ENCODE measurements at places on chromosomes 12 and 14.

- no peak for DNase-seq
Observed at GRCh38 chr14:91898372-91898771, 31.0 kb upstream of the TC2N start.

DNA sequence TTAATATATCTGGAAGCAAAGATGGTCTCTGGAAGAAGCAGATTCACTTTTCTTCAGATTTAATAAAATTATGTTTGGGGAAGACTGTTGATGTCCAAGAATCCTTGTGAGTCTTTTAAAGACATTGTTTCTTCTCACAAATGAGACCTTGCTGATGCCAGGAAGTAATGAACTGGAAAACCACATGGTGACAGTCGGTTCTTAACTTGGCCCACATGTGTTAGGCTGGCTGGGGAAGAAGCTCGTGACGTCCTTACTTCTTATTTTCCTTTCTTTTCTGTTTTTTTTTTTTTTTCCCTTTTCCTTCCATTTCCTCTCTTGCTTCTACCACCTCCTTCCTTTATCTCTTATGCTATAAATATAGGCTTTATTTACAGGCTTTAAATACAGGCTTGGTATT, 950.2 kb downstream of the BCL11B start:
- DNase-seq, result no peak

GRCh38 chr12:112543751-112544150, 125.0 kb downstream of the PTPN11 start:
- no peak for DNase-seq

GRCh38 chr12:56864318-56864717, 69.9 kb downstream of the SDR9C7 start:
- DNase-seq, result no peak

DNA sequence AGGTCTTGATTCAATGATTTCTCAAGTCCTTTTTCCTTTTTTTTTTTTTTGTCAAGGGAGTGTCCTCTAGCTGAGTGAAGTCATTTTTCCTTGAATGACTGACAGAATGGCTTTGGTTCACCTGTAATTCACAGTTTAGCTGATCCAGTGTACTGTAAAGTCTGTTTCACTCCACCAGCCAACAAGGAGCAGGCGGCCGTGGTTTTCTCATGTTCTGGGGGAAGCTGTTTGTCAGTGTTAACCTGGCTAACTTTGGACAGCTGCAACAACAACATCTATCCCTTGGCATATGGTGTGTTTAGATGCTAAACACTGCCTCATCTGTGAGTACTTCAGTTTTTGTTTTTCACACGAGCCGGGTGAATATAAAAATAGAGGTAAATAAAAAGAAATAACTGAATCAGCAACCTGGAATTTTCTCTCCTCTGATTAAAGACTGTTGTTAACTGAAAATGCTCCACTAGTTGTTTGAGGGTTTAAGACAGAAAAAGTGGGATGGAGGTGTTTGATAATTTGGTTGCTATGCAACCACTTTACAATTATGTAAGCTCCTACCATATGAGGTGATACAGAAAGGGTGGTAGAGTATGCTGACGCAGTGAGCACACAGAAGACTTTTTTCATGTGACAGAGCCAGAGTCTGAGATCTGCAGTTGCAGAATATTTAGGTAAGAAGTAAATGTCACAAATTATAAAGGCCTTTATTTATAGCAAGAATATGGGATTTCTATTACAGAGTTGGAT, 50.3 kb upstream of the SLC2A13 start:
- no peak for DNase-seq

GRCh38 chr14:68423686-68424085, 369.2 kb downstream of the ZFP36L1 start:
- no peak for DNase-seq

- no peak for DNase-seq
Observed at GRCh38 chr12:131084341-131085011, 130.8 kb downstream of the ADGRD1 start.

GRCh38 chr12:98453070-98453469, 62.3 kb upstream of the TMPO start:
- no peak for DNase-seq

DNA sequence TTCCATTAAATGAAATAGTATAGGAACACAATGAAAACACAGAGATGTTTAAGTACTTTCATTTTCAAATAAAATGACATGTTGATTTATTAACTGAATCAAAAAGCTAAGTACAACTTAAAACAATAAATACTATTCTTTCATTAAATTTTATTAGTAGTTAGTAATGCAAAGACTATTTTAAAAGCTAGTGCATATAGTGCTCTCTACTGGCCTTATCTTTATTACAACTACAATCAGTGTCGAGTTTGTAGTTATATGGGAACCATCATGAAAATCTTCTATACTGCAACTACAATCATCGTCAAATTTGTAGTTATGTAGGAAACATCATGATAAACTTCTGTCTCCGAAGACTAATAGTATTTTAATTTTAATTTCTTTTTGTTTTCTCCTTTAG, 8.9 kb upstream of the LIN7A start:
- DNase-seq, result peak; percentile 10

DNA sequence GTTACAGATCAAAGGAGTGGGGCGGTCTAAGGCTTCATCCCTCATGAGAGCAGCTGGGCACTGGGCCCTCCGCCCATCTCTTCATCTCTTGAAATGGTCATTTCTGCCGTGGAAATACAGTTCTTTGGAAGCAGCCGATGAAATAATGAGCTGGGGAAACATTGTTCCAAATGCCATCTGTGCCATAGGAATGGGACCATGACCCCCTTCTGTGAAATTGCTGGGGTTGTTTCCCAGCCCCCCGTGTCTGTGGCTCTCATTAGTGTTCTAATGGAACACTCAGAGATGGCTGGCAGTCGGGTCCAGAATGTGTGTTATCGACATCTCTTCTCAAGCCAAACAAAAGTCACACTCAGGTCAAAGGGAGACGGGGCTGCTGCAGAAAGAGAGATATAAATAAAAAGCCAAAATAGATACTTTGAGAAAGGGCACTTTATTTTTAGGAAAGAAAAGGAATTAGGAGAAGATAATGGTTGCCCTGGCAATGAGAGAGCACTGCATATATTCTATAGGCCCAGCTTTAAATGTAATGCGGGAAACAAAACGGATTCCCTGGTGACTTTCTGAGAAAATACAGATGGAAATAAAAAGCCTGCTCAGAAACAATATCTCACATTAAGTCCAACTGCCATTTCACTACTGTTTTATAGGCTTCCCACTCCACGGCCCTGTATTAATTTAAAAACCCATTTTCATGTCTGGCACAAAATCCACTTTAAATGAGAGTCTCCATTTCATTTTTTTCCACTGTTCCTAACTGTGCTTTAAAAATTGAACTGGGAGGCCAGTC, 107.1 kb downstream of the TTC8 start:
- DNase-seq, result no peak

DNA sequence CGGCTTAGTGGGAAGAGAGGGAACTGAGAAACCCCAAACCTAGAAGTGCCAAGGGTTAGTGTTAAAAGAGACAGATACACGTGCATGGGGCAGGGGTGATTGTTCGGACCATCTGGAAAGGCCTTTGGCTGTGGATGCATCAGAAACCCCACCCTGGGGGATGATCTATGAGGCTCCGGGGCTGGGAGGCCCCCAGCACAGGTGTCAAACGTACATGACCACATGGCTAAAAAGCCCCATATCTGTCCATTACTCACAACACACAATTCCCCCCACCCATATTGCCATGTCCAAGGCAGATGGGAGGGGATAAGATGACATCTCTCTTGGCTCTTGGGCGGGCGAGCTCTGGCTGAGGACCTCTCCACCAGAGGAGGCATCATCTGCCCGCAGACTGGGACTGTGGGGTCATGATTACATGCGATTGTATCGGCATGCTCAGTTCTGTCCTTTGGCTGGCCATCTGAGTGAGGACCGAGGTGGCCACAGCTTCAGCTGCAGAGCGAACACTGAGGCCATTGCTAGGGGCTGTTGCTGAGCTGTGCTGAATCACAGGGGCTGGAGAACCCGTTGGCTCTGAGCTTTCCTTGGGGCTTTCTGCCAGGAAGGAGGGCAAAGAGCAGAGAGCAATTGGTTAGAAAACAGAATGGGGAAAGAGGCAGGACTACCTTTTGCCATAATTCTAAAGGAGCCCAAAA, 9.6 kb upstream of the NPFF start:
- no peak for DNase-seq

- DNase-seq, result peak; percentile 80
Observed at GRCh38 chr14:75989134-75989533, 3.6 kb downstream of the IFT43 start.

DNA sequence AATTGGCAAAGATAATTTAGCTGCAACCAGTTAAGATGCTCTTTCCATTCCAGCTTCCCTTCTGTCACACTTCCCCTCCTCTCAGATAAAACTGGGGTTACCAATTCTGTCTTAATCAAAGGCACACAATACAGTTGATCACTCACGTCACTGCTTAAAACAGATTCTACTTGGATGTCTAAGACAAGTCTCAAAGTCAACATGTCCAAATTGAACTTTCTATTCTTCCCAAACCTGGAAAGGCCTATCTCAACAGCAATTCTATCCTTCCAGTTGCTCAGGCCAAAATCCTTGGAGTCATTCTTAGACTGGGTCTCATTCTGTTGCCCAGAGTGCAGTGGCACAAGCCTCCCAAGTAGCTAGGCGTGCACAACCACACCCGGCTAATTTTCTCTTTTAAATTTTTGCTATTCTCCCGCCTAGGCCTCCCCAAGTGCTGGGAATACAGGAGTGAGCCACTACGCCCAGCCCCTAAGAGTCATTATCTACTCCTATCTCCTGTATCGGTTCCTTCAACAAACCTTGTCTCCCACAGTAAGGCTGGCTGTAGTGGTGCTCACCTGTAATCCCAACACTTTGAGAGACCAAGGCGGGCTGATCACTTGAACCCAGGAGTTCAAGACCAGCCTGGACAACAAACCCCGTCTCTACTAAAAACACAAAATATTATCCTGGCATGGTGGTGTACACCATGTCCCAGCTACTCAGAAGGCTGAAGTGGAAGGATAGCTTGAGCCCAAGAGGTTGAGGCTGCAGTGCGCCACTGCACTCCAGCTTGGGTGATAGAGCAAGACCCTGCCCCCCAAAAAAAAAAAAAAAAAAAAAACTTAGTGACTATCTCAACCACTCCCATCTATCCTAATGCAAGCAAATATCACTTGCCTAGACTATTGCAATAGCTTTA, 4.7 kb downstream of the RPS29 start:
- DNase-seq, result no peak

DNA sequence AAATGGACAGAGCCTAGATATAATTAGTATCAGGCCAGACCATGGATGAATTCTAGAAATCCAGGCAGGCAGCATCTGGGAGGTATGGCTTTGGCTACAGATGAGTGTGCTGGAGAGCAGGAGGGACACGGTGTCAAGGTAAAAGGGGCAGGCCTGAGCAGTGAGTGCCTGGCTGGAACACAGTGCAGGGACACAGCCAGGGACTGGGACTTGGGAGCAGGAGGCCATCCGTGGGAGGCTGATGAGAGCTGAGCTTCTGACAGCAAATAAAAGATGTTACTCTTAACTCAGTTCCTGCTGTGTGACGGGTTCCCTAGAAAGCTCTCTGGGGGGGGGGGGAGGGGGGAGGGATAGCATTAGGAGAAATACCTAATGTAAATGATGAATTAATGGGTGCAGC, 13.6 kb upstream of the LGALS3 start:
- no peak for DNase-seq

DNA sequence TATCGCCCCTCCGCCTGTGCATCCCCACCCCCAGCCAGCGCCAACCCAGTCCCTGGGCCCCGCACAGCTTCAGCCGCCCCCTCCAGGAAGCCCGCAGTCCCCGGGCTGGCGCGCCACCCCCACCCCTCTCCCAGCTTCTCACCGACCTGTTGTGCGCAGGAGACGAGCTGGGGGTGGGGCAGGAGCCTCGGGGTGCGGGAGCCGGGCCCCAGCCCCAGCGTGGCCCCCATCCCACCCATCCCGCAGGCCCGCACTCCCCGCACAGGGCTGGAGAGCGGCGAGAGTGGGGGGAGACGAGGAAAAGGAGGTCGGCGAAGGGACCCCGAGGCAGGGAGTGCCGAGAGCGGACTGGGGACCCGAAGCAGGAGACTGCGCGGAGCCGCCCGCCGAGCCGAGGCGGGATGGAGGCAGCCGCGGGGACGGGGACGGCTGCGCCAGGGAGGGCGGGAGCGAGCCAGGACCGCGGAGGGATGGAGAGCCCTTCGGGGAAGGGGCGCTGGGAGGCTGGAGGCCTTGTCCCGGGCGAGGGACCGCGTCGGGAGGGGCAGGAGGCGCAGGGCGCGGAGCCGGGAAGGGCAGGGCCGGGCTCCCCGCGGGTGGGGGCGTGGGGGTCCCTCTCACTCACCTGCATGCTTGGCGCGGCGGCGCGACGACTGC, 498 bp downstream of the PIANP start:
- DNase-seq, result no peak

GRCh38 chr12:30700216-30700900, 4.7 kb upstream of the IPO8 start:
- no peak for DNase-seq

GRCh38 chr12:78886719-78887407, 22.3 kb downstream of the SYT1 start:
- peak; percentile 85 for DNase-seq

DNA sequence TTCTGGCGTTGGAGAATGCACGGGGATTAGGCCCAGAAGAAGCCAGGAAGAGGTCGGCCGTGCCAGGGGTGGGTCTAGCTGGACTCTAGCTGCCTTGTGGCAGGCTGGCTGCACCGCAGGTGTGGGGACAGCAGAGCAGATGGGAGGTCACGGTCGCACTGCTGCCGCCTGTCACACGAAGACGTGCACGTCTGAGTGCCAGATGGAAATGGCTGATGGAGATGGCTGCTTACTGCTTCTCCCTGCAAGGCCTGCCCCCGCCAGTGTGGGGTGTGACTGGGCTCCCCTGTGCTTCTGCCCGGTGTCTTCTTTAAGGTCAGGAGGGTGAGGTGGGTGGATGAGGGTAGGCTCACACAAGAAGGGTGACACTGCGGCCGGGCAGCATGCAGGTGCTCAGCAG, 79.0 kb downstream of the MOK start:
- no peak for DNase-seq

DNA sequence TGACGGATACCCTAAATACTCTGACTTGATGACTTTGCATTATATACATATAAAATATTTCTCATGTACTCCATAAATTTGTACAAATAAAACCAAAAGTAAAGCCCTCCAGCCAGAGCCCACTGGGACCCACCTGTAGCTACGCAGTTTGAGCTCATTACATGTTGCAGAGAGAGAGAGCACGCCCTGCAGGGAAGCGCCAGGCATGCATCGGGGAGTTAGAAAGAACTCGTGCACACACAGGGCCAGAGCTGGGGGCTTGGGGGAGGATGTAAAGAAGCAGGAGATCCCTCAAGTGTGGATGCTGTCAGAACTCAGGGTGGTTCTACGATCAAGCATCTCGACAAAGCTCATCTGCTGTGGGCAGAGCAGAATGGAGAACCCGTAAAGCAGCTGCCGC, 178.5 kb upstream of the RTL1 start:
- DNase-seq, result no peak

GRCh38 chr12:5099591-5099990, 55.9 kb downstream of the KCNA5 start:
- no peak for DNase-seq

- DNase-seq, result no peak
Observed at GRCh38 chr14:65297744-65298143, 114.8 kb upstream of the FUT8 start.

DNA sequence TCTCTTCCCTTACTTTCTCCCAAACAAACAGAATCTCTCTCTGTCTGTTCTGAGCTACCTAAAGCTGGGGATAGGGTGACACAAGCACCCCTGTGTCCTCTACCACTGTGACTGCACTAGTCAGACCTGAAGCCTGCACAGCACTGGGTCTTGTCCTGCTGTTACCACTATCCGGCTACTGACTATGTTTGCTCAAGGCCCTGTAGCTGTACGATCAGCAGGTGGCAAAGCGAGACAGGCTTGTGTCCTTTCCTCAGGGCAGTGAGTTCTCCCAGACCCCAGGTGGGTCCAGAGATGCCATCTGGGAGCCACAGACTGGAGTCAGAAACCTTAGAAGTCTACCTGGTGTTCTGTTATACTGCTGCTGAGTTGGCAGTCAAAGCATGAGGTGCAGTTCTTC, 116.4 kb downstream of the NUBPL start:
- DNase-seq, result no peak
